Stimulated activated CD8-positive, alpha-beta memory T cell treated with anti-CD3 and anti-CD28 coated beads, Interleukin-15, amount 100 ng/mL, for 1 hour (primary cell): ENCODE measurements at places on chromosomes 2 and 18.

GRCh38 chr2:38465789-38466127 lies 88.7 kb upstream of the ATL2 start:
- peak; percentile 2 for DNase-seq

GRCh38 chr18:79792096-79792987 lies 5.4 kb upstream of the KCNG2 start:
- DNase-seq, result no peak

GRCh38 chr2:200353874-200354273 lies 47.4 kb downstream of the SPATS2L start:
- no peak for DNase-seq

DNA sequence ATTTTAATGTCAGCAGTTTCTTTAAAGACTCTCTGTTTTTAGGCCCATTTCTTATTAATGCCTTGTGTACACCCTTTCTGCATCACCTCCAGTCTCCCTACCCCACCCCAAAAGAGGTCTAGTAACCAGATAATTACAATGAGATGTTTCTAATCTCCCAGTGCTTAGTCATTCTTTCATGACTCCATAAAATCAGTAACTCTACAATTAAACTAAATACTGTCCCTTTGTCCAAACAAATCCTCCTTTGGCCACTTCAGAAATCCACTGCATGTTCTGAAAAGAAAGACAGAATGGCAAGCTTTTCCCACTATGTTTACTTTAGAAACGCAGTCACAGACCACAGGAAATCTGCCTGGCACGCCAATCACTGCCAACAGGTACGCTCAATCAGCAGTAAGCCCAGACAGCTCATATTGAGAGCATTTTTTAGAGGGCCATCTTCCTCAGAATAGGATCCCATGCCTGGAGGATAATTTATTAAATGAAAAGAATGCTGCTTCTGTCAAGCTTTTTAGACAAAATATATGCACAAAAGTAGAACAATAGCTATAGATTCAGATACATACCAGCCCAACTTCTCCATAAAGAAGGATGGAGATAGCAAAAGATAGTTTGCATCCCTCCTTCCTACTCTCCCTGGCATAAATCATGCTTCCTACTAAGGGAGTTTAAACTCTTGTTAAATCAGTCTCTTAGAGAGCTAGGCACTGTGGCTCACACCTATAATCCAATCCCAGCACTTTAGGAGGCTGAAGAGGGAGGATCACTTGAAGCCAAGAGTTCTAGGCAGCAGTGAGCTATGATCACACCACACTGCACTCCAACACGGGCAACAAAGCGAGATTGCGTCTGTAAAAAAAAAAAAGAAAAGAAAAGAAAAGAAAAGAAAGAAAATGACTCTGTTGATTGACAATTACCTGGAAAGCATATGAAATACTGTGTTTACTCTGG lies 14.6 kb downstream of the CLASP1 start:
- DNase-seq, result no peak

DNA sequence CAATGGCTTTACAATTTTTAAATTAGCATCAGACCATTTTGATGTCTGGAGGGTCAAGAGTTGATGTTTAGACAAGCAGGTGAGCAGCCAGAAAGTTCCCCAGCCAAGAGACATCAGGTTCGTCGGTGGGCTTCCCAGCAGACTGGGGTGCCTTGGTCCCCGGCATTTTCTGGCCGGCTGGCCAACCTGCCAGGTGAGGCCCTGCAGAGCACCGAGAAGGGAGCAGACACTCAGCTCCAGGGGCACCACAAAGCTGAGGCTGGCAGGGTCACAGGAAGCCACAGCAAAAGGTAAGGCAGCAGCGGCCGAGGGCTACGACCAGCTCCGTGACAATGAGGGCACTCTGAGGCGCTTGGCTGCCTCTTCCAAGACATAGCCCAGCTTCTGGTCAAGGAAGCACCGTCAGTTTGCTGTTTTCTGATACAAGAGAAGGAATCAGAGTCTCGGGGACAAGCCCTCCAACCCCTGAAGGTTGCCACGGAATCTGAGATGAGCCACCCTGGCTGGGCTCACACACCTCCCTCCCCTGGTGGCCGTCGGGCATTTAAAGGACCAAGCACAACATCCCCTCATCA lies 229.0 kb downstream of the MGAT5 start:
- DNase-seq, result no peak

GRCh38 chr18:58694720-58695468 lies 23.6 kb downstream of the MALT1 start:
- no peak for DNase-seq

GRCh38 chr2:16620590-16620989 lies 45.0 kb downstream of the CYRIA start:
- DNase-seq, result no peak

- DNase-seq, result no peak
Measured at GRCh38 chr2:191778041-191778440, 68.8 kb downstream of the CAVIN2 start.

DNA sequence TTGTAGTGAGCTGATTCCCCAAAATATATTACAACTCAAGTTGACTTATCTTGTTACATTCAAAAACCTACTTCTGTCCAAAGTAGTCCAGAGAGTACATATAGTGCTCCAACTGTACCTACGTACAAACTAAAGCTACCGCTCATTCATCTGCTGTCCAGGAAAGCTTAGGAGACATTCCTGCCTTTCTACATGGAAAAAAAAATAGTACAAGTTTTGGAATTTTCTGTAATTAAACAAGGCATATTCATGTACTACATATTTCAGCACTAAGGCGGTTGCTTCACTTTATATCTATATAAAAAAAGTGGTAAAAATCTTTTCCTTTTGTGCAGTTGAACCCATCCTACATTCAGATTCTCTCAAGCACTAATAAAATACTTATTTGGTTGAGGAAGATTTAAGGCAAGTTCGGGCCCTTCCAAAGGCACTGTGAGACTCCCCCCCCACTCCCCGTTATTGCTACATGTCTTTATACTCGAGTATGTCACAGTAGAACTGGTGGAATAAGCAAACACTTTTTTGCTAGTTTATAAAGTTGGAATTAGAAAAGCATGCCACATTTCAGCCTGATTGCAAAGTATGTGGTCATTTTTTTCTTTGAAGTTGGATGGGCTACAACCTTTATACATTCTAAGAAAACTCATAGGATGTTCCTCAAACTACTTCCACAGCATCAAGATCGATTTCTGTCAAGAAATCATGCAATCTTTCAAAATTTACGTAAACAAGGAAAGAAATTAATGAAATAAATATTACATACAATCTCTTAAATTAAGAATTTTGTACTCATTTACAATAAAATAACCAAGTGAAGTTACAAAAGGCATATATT lies 3.7 kb downstream of the ZFP36L2 start:
- DNase-seq, result no peak

- no peak for DNase-seq
Measured at GRCh38 chr2:36650031-36650829, 46.3 kb upstream of the VIT start.

GRCh38 chr18:65298422-65298821 lies 452.4 kb upstream of the CDH7 start:
- no peak for DNase-seq

DNA sequence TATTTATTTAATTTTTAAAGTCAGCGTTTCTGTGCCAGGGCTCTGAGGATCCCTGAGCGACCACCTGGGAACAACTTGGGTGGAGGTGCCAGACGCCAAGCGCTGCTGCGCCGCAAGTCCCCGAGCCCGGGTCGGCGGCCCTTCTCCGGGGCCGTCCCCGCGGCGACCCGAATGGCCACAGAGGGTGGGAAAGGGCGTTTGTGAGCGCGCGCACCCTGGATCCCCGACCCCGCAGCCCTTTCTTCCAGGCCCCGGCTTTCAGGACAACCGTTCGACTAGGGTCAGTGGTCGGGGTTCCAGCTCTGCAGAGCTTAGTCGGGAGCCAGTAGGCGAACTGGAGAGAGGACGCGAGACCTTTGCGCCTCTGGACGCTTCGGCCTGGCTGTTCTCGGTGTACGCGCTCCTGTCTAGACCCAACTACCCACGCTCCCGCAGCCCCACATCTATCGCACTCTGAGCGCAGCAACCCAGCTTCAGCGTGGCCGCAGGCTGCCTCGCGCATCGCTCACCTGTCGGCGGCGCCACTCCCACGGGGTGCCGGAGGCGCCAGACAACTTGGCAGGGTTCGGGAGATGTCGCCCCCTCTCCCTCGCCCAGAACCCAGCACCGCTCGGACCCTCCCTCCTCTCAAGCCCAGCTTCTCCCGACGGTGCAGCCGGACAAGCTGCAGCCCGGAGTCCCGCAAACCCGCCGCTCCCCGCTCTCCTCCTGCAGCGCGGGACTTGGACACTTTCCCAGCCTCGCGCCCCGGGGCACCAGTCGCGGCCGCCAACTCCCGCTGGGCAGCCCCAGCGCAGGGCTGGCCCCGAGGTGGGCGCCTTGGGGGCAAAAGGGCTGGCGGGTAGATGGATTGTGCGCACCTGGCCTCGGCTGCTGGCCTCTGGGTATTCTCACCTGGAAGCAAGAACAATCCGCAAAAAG lies 758 bp downstream of the LYPD1 start:
- no peak for DNase-seq

DNA sequence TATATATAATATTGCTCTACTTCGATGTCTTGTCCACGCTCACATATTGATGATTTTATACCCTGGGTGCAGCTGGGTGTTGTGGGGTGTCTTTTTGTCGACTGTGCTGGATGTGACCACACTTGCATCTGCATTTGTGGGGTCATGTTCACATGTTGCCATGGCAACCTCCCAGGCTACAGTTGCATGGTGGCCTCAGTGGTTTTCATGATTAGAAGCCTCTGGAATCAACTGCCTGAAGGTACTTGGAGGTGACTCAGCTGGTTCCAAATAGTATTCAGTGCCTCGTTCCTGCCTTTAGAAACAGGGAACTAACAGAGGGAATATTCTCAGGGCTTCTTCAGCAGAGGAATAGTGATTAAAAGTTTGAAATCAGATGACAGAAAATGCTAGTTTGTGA lies 166.3 kb upstream of the NYAP2 start:
- no peak for DNase-seq

DNA sequence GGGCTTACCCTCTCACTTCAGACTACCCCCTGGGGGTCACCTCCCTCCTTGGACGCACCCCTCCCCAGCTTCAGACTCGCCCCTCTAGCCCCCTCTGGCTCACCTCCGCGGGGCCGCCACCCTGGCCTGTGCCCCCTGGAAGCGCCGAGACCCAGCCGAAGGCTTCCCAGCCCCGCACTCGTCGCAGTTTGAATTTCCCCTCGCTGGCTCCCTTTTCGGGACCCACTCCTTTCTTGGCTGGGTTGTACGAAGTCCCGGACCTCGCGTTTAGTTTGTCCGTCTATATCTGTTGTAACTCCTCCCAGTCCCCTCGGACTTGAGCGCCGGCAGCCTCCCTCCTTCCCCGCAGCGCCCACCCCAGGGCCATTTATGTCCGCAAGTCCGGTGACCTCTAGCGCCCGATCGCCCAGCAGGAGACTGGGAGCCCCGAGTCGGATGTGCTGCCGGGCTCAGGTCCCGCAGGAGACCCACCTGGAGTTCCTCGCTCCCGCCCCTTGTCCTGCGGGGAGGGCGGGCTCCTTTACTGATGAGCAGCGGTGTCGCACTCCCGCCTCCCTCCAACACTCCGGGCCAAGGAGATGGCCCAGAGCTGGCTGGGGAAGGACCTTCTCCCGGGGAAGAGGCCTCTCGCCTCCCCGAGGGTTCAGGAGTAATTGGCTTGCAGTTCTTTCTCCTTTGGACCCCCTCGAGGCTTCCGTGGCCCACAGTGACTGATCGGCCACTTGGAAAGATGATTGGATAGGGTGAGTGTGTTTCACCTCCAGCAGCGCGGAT lies 692 bp upstream of the RAX start:
- no peak for DNase-seq

- DNase-seq, result no peak
Measured at GRCh38 chr2:150282771-150283371, 204.6 kb downstream of the RND3 start.

- no peak for DNase-seq
Measured at GRCh38 chr2:107064750-107065149, 178.8 kb upstream of the ST6GAL2 start.

DNA sequence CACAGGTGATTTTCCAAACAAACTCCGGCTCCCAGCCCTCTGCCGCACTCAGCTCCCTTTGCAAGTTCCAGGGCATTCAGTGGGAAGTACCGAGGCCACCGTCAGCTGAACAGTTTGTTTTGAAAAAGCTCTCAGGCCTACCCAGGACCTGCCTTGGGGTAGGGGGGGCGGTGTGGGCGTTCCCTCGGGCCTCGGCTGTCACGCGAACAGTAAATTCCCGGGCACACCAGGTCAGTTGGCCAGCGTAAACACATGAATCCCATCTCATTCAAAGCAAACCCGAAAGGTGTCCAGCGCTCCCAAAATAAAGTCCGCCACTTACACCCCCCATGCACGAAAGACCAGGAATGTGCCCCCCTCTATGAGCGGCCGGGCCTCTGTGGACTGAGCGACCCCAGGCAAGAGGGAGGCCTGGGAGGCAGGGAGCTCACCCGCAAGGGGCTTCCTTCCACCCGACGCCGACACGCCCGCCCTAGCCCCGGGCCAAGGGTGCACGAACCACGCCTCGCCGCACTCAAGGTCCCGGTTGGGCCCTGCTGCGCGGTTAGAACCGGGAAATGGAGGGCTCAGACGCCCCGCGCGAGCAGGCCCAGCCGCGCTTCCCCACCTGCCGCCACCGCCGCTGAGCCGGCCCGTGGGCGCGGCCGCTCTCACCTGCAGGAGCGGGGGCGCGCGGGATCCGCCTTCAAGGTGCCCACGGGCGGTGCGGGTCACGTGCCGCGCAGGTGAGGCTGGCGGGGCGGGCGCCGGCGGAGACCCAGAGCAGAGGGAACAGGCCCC lies at the start of gene WDSUB1:
TSS of gene WDSUB1 (minus strand) at position 775 of the 780 bp plus-strand sequence. CDS start 3,634 bp downstream, outside the sequence.
- DNase-seq, result no peak

DNA sequence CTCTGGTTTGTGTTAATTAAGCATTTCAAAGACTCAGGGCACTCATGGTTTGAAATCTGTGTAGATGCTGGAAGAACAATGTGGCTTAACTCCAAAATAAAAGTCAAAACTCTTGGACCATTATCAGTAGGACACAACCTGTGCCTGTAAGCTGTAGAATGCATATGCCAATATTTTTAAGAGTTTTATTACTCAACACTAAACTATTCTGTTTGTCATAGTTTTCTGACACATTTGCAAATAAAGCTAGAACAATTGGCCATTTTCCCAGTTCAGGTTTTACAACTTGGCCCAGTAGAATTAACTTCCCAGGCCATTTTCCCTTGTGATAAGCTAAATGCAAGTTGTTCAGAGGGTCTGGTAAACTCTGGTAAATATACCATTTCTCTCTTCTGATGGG lies 713.1 kb downstream of the CBLN2 start:
- DNase-seq, result no peak

GRCh38 chr2:101533561-101534148 lies 58.7 kb upstream of the RFX8 start:
- no peak for DNase-seq

- DNase-seq, result no peak
Measured at GRCh38 chr2:211751848-211752247, 786.8 kb downstream of the ERBB4 start.

- no peak for DNase-seq
Measured at GRCh38 chr2:108920-109809, 62.9 kb upstream of the FAM110C start.

- DNase-seq, result no peak
Measured at GRCh38 chr2:174771136-174771535, 6.9 kb upstream of the CHRNA1 start.

GRCh38 chr2:20509301-20509769 lies 62.5 kb downstream of the RHOB start:
- no peak for DNase-seq

GRCh38 chr2:149320362-149320761 lies 10.0 kb upstream of the LYPD6 start:
- DNase-seq, result no peak

GRCh38 chr2:219289537-219290361 lies 10.6 kb downstream of the DNAJB2 start:
- DNase-seq, result no peak

GRCh38 chr18:45777393-45777792 lies 48.1 kb upstream of the SIGLEC15 start:
- no peak for DNase-seq

- no peak for DNase-seq
Measured at GRCh38 chr2:70698847-70699246, 69.2 kb downstream of the ADD2 start.
